ENCODE measurements at places on chromosomes 16 and 17.

DNA sequence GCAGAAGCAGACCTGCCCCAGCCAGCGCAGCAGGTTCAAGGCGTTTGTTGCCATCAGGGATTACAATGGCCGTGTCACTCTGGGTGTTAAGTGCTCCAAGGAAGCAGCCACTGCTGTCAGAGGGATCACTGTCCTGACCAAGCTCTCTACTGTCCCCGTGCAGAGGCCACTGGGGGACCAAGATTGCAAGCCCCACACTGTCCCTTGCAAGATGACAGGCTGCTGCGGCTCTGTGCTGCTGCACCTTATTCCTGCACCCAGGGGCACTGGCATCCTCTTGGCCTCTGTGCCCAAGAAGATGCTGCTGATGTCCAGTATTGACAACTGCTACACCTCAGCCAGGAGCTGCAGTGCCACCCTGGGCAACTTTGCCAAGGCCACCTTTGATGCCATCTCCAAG, 27.7 kb downstream of the ATPAF2 start:
- DNase-seq: no peak

DNA sequence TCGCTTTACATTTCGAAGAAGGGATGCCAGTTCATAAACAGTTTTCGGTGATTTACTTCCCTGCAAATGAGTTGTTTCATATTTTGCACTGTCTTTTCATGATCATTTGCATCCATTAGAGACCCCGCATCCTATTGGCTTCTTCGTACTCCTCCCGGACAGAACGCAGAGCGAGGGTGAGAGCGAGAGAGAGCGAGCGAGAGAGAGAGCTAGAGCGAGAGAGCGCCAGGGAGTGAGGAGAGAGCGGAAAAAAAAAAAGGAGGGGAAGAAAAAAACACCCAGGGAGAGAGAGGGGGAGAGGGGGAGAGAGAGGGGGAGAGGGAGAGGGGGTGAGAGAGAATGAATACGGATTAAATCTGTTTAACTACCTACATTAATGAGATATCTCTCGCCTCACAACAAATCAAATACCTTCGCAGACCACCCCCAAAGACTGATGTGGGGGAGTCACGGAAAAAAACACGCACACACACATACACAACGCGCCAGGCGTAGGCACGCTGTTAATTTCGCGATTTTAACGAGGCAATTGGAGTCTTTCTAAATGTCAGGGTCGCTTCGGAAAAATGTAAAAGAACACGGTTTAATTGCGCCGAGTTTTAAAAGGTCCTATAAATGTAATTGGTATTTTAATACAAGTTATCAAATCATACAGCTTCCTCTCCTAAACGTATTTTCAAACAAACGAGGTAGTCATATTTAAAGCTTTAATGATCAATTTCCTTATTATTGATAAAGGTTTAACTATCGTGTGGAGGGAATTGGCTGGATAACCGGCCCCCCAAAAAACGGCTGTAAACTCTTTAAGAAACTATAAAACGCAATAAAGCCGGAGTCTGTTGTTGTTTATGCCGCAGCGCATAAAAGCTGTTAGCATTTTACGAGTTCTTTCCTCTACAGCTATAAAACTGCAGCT, at the start of gene HOXB8:
TSS of gene HOXB8 (minus strand) at position 246 of the 916 bp plus-strand sequence. CDS start 588 bp downstream, outside the sequence.
- no peak for DNase-seq

GRCh38 chr17:17156107-17156506, 50.0 kb downstream of the PLD6 start:
- no peak for DNase-seq

DNA sequence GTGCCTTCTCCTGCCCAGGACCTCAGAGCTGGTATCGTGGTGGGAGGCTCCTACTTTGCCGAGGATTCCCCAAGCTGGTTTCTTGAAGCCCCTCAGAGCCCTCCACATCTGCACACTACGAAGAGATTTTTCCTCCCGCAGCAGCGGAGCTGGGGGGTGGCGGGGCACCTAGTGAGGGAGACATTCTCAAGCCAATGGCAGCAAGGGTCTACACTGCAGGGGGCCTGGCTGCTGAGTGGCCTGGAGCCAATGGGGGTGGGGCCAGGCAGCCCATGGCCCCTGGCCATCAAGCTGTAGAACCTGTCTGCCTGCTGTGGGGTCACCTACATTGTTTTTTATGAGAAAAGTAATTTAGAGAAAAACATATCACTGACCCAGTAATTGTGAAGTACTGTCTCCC, 5.0 kb downstream of the SLC26A11 start:
- no peak for DNase-seq

GRCh38 chr16:89141884-89142267, 29.7 kb upstream of the CDH15 start:
- no peak for DNase-seq

DNA sequence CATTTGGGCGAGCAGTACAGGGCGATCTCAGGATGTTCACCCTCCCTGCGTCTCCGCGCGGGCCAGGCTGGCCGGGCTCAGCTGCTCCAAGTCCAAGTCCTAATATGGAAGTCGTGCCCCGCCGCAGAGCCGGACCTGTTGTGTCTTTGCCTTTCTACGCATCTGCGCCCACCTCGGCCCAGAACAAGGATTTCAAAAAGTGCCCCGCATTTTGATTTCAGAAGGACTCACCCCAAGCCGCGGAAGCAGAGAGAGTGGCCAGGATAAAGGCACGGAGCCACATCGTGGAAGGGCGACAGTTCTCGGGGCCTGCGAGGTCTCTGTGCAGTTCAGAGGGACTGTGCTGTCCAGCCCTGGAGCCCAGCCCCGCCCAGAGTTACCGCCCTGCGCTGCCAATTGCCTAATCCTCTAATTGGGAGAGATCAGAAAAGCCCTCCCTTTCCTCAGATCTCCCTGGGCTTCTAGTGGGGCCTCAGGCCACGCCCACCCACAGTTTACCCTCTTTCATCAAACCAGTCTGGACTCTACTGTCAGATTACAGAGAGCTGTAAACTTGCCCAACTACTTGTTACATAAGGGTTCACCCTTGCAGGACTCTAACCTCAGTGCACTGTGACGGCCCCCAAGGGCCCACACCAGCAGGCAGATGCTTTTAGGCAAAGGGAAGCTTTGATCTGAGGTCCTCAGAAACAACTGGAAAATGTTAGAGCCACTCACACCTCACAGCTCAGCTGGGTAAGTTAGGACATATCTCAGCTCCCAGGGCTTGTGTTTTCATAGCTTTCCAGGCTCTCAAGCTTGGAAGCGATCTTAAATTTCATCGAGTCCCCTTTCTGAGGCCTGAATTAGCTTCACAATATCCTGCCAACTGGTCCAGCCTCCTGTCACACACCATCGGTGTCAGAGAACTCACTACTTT, at the start of gene CES1:
TSS of gene CES1 (minus strand) at position 324 of the 919 bp plus-strand sequence. CDS start at position 283, 41 bp downstream.
- no peak for DNase-seq

- no peak for DNase-seq
Observed at GRCh38 chr16:89971495-89972243, 23.1 kb downstream of the DEF8 start.

DNA sequence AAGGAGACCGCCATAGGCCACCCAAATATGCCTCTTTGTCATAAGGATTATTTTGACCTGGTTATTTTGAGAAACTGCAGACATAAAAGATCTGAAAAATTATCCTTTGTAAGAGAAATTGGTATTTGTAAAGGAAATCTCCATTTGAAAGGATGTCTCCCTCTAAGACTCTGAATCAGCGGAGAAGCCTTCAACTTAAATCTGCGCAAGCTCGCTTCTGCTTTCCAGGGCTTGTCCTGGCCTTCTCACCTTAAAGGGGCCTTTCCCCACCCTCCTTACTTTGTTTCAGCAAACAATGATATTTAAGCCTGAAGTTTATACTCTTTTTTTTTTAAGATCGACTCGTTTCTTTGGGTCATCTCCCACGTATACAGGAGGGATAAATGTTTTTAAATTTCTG, 34.5 kb downstream of the HSBP1 start:
- DNase-seq: no peak

- peak; percentile 60 for DNase-seq
Observed at GRCh38 chr17:74957935-74958740, 14.4 kb downstream of the HID1 start.

DNA sequence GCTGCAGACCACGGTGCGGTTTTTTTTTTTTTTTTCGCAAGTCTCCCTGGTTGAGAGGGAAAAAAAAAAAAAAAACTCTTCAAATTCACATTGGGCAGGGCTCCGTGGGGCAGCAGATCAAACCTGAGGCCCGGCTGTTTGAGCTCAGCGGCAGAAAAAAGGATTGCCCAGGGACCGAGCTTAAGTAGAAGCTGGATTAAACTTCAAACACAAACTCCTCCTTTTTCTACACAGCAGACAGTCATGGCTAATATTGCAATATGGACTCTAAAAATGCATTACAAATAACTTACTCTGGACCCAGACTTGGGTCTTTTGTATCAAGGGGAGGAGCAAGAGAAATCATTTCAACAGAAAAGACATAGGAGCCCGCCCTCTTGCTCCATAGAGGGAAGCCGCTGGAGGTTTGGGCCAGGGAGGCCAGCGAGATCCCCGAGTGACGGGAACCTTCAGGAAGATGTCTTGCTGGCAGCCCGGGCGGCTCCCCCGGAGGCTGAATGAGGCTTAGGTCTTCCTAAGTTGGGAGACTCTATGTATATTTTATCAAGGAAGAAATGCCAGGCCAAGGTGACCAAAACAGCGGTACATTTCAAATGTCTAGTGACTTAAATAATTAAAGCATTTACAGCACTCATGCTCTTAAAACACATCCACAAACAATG, 167.7 kb downstream of the ZNF423 start:
- DNase-seq: no peak

DNA sequence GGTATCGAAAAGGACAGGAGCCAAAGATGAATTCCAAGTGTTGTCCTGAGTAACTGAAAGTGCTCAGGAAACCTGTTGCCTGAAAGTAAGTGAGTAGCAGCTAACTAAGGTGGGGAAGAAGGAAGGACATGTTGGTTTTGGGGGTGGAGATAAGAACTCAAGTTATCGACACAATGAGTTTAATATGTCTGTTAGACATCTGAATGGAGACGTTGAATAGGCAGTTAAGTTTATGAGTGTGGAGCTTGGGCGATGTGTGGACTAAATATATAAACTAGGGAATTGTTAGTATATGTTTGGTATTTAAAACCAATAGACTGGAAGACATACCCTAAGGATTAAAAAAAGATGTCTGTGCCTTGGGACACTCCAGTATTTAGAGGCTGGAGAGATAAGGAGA, 82.7 kb upstream of the ASIC2 start:
- no peak for DNase-seq

DNA sequence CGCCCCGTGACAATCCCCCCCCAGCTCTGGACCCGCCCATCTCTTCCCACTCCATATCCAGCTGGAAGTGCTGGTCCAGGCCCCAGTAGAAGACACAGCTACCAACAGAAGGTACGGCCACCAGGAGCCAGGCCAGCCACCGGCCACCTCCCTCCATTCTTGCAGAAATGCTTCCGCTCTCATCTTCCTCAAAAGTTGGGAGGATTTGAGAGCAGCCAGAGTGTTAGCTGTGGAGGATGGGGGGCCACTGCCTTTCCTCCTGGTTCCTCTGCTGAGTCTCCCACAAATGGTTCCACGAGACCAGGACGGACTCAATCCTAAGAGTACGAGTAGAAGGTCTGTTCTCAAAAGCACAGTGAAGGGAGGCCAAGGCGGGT, 78.3 kb downstream of the GAS7 start:
- no peak for DNase-seq

- DNase-seq: no peak
Observed at GRCh38 chr17:80671039-80671824, 126.6 kb downstream of the RPTOR start.

GRCh38 chr17:35968520-35969054, 12.7 kb downstream of the CCL16 start:
- DNase-seq: no peak

Measured in stimulated activated CD8-positive, alpha-beta memory T cell treated with anti-CD3 and anti-CD28 coated beads, Interleukin-4, amount 100 ng/mL, for 1 hour (primary cell).